ENCODE measurements at places on chromosomes 5 and 9.
A peak's percentile ranks its signal among the peaks of the same experiment; 100 is the strongest.

DNA sequence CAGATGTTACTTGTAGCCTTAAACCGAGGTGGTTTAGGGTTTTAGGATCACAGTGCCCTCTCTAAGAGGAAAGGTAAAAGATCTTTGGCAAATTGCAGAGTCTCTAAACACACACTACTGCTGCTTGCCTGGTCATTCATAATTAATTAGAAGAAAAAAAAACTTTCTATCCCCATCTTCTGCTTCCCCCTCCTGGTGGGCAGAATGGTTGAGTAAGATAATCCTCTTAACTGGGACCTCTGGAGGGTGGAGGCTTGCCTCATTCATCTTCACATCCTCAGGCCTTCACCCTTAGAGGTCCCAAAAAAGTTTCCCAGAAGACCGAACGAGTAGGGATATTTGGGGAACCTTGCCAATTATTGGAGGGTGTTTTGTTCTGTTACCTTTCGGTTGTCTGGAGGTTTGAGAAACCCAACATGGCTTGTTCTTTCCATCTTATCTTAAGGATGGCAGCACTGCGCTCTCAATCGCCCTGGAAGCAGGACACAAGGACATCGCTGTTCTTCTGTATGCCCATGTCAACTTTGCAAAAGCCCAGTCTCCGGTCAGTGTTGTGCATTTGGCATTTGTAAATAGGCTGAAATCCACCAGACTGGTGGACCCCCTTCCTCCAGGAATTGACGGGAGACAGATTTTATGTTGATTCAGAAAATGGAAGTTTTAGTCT, 97.3 kb upstream of the DMRT1 start:
- no peak for DNase-seq

DNA sequence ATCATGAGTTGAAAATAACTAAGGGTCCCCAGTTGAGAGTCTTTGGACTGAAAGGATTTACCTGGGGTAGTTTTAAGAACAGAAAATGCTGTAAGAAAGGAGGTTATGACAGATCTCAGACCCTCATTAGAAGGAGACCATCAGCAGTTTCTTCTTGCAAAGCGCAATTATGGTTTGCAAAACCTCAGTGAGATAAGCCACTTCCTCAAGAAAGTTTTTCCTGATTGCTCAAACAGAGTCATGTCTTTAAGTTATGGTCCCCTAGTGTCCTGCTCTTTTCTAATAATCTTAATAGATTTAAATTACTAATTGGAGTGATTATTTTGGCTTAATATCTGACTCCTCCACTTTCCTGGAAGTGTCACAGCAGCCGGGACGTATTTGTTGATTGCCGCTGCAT, 293.2 kb upstream of the KLF4 start:
- no peak for DNase-seq

DNA sequence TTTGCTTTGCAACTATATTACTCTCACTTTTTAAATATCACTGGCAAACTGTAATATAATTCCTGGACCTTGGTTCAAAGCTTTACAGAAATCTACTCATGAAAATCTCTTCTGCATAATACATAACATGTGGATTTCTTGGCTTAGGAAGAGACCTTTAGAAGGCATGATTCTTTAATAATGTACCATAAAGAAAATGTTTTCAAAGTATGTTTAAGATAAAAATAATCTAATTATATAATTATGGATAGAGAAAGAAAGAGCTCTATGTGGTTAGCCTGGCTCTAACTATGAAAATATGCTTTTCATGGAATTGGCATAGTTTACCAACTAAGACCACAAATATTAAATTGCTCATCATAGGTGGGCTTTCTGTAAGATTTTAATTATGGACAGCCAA, 817.8 kb downstream of the TLE1 start:
- no peak for DNase-seq

DNA sequence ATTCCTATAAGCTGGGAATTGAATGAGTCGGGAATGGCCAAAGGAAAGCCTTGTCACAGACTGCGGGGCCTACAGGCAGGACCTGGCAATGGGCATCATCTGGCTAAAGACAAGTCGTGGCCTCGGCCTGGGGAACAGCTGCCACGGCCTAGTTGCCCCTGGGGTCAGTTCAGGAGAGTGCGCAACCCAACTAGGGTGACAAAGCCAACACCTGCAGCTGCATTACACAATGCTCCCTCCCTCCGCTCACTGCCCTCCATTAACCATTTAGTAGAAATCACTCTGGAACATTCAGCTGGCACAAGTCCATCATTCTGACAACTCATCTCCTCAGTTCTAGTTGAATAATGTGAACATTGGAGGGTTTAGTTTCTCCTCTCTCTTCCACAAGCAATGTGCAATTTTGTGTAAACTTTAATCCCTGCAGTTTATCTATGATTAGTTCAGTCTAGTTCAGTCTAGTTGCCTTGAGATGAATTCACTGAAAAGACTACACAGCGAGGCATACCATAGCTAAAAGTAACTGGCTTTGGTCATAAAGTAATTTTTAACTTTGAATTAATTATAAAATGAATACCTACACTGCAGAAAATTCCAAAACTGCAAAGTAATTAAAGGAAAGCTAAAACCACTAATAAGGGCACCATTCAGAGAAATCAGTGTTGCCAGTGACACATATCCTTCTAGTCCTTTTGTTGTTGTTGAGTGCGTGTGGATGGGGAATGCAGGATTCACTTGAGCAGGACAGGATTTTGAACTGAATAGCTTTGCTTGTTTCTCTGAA, 5.1 kb downstream of the GLDC start:
- DNase-seq: no peak

- DNase-seq: no peak
Observed at GRCh38 chr5:78627766-78628165, 20.8 kb downstream of the LHFPL2 start.

- no peak for DNase-seq
Observed at GRCh38 chr5:139462586-139463276, at the start of gene ECSCR. Gene ECSCR (minus strand): TSS chr5:139462743. CDS start chr5:139462670, 73 bp downstream.

GRCh38 chr9:37300620-37301019, 121.9 kb upstream of the GRHPR start:
- no peak for DNase-seq

DNA sequence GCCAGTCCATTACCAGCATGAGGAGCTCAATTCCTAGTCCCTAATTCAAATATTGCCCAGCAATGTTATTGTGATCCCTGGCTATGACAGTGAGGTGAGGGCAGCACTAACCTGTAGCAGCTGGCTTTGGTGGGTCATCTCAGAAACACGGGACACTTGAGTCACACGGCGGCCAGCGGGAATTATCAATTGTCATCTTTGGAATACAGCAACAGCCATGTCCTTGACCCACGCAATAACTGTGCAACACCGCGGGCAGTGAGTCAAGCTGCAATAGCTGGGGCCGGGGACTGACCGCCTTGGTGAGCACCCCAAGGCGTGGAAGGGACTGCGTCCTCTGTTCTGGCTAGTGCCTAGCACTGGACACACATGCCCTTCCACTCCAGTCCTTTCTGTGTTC, 62.5 kb upstream of the ALDH1B1 start:
- DNase-seq: no peak

DNA sequence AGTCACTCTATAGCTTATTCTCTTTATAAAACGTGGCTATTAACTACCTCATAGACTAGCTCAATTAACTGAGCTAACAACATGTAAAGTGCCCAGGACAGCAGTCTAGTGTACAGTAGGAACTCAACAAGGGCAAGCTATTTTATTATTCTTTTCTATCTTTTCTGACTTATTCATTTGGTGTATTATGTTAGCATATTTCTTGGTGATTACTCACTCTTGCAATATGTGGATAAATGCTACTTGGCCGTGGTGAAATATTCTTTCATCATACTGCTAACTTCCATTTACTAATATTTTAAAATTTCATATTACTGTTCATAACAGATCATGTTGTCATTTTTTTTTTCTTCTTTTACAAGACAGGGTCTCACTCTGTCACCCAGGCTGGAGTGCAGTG, 4.9 kb downstream of the SLC25A51 start:
- DNase-seq: no peak

DNA sequence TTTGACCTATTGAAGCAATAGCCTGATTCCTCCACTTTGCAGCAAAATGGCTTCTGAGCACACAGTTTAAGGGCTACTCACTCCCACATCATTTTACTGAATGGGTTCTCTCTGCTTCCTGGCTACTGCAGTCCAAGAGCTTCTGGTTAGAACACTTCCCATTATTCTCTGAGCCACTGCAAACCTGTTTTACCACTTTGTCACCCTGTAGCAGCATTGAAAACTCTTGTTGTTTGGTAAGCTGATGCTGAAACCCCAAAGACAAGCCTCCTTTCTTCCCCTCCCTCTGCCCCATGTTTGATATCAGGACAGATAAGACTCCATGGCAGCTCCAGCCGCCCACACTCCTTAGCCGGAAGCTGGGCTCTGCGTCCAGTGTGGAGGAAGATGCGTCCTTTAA, 84.4 kb upstream of the RARS1 start:
- no peak for DNase-seq

DNA sequence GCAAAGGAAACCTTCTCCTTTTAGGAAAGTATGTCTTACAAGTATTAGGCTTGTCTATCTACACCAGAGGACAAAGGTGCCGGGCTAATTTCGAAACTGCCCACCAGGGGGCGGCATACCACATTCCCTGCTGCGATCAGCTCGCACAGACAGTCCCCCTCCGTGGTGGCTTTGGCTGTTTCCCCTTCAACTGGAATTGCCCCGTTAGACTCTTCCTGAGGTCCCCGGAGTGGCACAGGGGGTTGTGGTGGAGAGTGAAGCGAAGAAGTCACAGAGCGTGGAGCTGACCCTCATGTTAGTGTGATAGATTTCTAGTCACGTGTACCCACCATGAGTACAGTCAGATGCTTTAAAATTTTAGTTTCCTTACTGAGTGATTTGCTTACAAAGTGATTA, 17.5 kb downstream of the PTTG1 start:
- peak; percentile 77 for DNase-seq

- no peak for DNase-seq
Observed at GRCh38 chr5:15585841-15586591, 86.0 kb downstream of the FBXL7 start.

DNA sequence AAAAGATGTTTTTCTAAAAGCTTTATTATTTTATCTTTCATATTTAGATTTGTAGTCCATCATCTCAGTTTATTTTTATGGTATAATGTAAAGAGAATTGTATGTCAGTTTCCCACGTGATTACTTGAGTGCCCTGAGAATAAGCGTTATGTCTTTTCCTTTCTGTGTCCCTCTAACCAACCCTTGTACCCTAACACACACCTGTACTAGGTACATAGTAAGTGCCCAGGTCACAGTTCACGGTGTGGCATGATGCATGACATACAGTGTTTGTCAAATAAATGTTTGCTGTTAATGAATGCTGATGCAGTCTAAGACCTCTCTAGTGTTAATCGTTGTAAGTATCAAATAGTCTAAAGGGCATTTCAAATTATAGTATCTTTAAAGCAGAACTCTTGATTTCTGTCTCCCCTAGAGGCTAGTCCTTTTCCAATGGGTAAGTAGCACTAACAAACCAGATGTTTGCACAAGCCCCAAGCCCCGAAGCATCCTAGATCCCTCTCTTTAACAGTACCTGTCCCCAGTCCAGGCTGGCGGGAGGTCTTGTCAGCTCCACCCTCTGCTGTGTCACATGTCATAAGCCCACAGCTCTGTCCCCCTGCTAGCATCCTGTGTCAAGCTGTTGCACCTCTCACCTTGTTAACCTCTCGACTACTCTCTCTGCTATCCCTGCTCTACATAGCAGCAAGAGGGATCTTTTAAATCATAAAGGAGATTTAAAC, 23.7 kb downstream of the NUP214 start:
- DNase-seq: no peak

GRCh38 chr9:89536145-89536574, 38.2 kb upstream of the SEMA4D start:
- DNase-seq: no peak
